ENCODE measurements at places on chromosomes 5 and 9.

- DNase-seq, result no peak
Observed at GRCh38 chr5:120599576-120599975, 135.5 kb downstream of the PRR16 start.

DNA sequence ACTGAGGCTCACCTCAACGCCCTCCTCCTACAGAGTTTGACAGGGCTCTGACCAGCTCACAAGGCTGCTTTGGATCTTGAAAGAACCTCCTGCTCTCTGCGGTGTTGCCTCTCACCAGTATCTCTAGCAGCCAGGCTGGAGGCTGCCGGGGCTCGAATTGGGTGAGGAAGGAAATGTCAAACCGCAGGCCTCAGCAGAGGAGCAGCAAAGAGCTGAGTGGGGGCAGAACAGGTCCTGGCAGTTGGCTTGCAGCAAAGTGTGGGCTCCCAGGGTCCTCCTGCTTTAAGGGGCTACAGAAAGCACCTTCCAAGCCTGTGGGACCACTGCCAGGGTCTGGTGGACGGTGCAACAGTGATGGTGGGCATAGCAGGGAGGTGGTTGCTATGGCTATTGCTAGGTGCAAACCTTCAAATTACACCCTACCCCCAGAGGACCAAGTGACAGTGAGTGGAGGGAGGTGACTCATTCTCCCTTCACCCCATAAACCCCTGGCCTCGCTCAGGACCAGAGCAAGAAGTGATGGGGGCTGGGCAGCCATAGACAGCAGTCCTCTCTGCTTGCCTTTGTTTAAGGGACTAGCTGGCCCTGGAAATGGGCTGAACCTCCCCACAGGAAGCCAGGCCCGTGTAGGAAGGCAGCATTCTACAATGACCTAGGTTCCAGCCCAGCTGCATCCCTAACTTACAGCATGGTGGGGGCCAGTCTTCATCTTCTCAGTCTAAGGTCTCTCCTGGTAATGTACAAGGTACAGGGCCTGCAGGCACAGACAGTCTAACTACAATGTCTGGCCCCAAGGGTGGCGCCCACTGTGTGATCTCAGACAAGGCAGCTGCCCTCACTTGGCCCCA lies 18.7 kb downstream of the LCP2 start:
- no peak for DNase-seq

- no peak for DNase-seq
Observed at GRCh38 chr5:14807471-14807870, 64.1 kb downstream of the ANKH start.

- DNase-seq, result no peak
Observed at GRCh38 chr9:111730937-111731567, 63.7 kb downstream of the SHOC1 start.

DNA sequence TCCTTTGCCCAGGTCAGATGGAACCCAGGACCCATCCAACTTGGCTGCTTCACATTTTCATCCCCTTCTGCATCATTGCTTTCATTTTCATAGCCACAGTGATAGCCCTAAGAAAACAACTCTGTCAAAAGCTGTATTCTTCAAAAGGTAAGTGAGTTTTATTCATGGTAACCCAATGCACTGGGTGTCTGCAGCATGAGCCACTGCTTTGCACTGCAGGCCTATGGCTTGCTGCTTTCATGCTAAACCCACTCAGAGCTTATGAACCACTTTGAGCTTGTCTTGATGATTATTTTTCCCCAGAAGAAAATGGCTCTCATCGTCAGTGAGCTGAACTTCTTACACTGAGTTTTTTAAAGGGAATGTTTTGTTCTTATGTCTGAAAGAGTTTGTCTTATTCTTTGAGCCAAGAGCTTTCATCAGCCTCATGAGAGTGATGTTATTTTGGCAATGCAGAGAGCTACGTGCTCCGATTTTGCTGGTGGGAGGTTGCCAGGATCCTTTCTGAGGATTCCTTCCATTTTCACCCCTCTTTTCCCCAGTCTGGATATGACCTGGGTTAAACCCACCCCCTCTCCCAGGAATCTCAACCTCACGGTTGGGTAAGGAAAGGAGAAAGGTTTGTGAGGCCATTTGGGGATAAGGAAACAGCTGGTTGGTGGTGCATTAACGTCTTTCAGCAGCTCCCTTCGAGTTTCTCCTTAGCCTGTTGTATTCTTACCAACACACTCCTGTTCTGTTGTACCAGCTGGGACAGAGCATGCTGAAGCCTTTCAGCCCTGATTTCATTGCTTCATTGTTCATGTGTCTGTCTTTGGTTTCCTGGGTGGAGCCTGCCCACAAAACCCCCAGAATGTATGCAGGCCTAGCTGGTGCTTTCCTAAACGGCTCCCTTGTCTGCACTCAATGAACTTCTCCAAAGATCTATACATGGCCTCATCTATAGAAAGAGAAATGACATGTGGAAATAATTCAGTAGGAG lies 47.6 kb downstream of the PDCD1LG2 start:
- no peak for DNase-seq

DNA sequence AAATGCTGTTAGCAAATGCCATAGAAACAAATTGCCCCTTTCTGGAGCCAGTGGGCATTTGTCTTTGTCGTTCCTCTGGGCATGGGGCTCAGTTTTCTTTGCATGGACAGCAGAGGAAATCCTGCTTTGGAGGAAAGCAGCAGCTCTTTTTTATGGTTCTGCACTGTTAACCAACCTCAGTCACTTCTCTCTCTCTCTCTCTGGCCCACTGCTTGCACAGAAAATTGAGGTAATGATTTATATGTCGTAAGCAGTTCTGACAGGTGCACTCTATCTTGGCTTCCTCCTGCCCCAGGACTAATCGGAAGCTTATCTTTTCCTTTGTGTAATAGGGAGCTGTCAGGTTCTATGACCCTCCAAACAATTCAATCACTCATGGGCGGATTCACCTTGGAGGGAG lies 159.6 kb upstream of the GPR151 start:
- DNase-seq, result no peak

DNA sequence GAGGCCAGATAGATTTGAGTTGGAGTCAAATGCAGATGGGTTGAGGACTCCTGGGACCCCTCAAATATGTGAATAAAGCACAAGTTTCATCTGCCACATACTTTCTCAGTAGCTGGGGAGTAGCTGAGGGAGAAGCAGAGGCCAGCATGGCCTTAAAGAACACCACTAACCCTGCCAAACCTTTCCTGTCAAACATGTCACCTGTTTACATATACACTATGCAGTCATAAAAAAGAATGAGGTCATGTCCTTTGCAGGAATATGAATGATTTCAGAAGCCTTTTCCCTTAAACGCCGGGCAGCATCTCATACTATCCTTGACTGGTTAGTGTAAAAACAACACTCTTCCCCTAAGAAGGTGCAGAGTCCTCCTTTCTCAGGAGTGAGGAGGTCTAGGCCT lies 25.2 kb upstream of the HSD17B4 start:
- no peak for DNase-seq

Data from coronary artery (tissue), 2 donors.